H7 (cell line): ENCODE measurements at places on chromosomes 12 and 14. TPM values are rescaled to one million over a fixed set of nuclear protein-coding genes. Genes with fewer than 3 reads are reported as not detected.

GRCh38 chr14:50531595-50532501 is 521 bp downstream of the MAP4K5 start:
- DNase-seq = no peak

- no peak for DNase-seq
These were observed 17.4 kb downstream of the TAMALIN start for GRCh38 chr12:52023976-52024688.

GRCh38 chr14:41925409-41925808 is 318.7 kb downstream of the LRFN5 start:
- no peak for DNase-seq

- no peak for DNase-seq
These were observed 203.2 kb downstream of the ZFP36L1 start for GRCh38 chr14:68589447-68590200.

- no peak for DNase-seq
These were observed 51.5 kb downstream of the TMPRSS12 start for GRCh38 chr12:50894241-50894640.

The SLC7A7 gene
- 5.7 and 8.3 TPM in 2 replicates for total RNA-seq

DNA sequence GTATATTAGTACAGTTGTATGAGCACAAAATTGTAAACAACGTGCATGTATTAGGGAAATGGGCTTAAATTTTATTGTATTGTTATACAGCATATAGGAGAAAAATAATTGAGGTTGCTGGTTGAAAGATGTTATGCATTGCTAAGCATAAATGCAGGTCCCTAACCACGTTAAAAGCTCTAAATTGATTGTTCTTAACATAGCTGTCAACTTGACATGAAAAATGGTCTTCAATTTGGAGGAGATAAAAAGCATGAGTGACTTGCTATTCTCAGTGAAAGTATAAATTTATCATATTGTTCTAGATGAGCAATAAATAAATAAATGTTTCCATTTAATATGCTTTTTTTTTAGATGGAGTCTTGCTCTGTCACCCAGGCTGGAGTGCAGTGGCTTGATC is 506.6 kb upstream of the ATXN7L3B start:
- DNase-seq = no peak

DNA sequence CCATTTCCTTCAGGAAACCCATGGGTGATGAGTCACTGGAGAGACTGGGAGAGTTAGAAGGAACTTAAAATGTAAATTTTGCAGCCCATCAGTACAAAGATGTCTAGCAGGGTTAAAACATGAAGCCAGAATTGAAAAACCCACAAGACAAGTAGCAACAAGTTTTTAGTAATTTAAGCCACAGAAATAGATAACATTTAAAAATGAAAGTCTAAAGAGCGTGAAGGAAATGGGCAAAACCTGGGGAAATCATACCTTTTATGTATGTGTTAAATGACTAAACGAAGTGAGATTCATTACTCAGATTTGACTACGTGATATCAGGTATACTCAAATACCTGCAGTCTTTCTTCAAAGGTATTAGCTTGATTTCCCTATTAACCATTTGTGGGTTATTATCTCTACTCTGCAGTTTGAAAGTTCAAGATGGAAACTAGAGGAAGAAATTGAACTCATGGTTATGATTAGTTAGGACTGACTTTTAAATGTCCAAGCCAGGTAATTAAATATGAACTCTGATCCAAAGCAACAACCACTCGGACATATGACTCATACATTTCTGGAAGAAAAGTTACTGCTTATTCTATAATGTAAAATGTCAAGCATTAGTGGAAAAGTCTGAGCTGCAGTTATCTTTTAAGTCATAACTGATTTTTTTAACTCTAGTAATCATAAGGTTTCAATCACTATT is 84.1 kb downstream of the ITPR2 start:
- no peak for DNase-seq

The PLEKHG7 gene
- total RNA-seq = not detected in 2 replicates

The CHGA gene
- 13.0 and 20.6 TPM in 2 replicates for total RNA-seq

The AKAP5 gene
- total RNA-seq = 0.62 and 1.1 TPM in 2 replicates

DNA sequence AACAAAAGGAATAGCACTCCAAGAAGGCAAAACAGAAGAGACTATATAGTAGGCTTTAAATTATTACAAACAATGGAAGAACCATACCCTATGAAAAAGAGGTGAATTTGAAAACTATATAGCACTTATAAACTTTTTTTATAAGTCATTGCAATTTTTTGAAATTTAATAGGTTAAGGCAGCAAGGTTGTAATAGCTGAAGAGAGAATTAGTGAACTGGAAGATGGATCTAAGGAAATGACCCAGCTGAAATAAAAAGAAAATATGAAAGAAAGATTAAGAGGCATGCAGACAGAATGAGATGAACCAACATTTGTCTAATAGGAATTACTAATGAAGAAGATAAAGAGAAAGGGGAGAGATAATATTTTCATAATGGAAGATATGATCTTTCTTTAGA is 9.8 kb downstream of the TESC start:
- no peak for DNase-seq

DNA sequence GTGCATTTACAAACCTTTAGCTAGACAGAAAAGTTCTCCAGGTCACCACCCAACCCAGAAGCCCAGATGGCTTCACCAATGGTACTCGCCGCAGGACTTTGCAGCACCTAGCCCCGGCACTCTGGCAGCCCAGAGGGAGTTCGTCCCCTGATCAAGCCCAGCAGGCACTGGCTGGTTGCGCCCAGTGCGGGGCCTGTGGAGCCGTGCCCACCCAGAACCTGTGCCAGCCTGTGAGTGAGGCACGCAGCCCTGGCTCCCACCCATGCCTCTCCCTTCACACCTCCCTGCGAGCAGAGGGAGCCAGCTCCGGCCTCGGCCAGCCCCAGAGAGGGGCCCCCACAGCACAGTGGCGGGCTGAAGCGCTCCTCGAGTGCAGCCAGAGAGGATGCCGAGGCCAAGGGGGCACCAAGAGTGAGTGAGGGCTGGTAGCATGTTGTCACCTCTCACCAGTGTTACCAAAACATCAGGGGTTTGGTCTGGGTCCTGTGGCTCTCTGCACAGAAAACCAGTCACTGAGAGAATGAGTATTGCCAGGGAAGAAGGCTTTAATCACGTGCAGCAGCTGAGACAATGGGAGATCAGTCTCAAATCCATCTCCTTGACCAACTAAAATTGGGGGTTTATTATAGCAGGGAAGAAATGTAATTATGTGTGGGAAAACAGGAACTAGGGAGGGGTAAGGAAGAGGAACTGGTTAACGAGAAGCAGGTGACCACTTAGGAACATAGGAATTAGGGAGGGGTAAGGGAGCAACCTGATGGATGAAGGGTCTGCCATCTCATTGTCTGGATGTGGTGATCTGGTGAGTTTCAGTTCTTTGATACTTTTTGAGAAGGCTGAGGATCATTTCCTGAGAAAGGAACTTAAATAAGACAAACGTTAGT is 151.3 kb downstream of the NUBPL start:
- DNase-seq = no peak

DNA sequence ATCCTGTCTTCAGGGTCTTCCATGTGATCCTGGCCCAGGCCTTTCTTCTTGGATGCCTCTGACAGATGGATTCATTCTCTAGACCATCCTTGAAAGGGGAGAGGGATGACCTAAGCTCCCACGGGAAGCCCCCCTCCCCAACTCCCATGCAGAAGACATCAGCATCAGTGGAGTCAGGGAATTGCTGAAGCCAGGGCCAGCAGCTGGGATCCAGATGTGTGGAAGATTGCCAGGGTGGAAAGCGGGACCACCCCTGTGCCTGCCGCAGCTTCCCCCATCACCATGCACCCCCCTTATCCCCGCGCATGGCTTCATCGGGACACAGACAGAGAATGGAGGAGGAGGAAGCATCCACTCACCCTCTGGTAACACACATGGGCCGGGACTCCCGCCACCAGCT is 183.6 kb upstream of the PRMT8 start:
- no peak for DNase-seq

The LBHD2 gene
- not detected in 2 replicates for total RNA-seq

GRCh38 chr12:41992022-41992421 is 152.7 kb downstream of the GXYLT1 start:
- DNase-seq = no peak

The CCDC38 gene
- not detected in 2 replicates for total RNA-seq

- DNase-seq = no peak
These were observed 1255.4 kb downstream of the LRFN5 start for GRCh38 chr14:42862114-42862513.

DNA sequence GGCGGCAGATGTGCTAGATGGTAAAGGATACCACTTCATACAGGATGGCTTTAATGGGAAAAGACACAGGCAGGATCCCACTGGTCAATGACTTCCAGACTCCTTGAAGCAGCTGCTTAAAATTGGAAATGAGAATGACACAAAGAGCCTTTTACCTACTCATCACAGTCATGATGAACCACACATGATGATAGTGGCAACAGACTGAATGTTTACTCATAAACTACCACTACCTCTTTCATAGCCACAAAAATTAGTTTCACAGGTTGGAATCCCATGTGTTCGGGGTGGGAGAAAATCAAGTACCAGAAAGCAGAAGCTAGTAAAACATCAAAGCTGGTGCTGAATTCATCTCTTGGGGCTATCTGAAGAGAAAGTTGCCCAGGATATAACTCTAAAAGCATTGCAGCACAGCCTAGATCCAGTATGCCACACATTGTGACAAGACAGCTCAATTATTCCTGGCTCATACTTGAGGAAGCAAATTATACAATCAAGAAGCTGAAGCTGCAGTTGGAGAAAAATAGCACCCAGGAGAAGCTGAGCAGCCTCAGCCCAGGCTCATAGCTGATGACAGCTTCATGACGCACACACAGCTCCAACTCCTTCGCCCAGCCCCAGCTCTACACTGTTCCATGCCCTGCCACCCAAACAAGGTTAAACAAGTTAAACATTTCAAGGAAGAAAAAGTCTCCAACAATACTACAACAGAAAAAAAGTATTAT is 29.0 kb upstream of the C12orf50 start:
- no peak for DNase-seq

DNA sequence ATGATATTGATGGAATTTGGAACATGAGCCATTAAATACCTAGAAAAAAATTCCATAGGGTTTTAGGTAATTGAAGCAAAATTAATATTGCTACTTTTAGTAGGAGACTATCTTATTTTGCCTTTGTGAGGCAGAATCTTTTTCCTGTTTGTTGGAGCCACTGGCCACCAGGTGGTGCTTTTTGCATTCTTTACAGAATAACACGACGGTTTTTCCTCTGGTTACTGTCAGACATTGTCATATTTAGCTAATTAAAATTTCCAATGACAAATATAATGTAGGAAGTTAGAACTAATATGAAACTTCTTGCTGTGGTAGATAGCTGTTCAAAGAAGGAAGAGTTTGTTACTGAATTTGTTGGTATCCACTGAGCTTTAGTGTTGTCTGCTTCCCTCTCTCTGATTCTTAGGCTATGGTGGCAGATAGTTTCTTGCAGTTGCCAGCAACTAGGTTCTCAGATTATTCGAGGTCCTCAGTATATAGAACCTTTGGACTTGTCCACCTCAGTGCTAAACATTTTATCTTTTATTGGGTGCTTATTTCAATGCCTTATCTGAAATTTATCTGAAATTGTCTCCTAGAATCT is 25.7 kb downstream of the RAB21 start:
- peak; percentile 29 for DNase-seq

- no peak for DNase-seq
These were observed 80.4 kb downstream of the RASSF9 start for GRCh38 chr12:85755760-85756159.

The CD27 gene
- not detected in 2 replicates for total RNA-seq

The POMT2 gene
- total RNA-seq = 17.7 and 18.5 TPM in 2 replicates

The KRT80 gene
- total RNA-seq = not detected in 2 replicates

GRCh38 chr12:89859508-89860220 is 151.0 kb upstream of the ATP2B1 start:
- DNase-seq = no peak

- no peak for DNase-seq
These were observed 77.8 kb downstream of the PDE6H start for GRCh38 chr12:15050659-15051058.

GRCh38 chr12:18045446-18045992 is 44.5 kb downstream of the RERGL start:
- no peak for DNase-seq

DNA sequence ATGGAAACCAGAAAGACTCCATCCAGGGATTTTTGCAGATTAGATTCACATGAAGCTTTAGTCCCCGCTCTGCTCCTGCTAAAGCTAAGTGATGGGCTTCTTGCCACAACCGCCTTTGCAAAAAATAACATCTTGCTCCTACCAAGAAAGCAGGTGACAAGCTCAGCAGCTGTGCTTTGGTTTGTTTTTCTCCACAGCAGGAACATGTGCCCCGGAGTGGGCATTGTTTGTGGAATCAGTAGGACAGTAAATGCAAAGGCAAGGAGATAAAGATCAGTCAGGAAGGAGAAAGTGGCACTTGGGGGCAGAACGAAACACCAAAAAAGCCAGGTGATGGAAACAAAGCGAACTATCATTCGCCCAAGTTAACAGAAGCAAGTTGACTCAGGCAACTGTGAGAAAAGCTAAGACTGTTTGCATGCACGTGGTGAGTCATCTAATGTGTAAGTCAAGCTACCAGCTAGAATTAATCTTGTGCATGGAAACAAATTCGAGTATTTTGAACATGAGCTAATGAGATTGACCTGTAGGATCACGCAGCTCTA is 165.5 kb upstream of the PLXNC1 start:
- DNase-seq = no peak

The SDR9C7 gene
- total RNA-seq = 0.28 TPM in 1 of 2 replicates, not detected in the other

DNA sequence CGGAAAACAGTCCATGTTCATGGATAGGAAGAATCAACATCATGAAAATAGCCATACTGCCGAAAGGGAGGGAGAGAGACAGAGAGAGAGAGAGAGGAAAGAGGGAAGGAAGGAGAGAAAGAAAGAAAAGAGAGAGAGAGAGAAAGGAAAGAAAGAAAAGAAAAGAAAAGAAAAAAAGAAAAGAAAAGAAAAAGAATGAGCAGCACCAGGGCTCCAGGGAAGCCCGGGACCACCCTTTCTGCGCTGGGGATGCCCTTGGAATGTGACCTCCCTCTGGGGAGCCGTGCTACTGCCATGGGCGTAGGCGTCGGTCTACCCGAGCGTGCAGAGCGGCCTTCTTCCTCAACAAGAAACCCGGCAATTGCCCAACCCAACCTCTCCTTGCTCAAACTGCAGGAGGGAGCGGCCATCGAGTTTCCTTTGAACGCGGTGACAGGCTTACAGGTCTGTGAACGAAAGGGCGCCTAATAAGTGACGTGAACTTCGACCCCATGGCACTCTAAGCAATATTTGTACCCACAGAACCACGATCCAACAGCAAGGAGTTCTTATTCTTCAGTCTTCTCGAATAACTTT is 16.9 kb downstream of the OR6S1 start:
- DNase-seq = peak; percentile 73

The BBOF1 gene
- 0.31 and 0.44 TPM in 2 replicates for total RNA-seq

DNA sequence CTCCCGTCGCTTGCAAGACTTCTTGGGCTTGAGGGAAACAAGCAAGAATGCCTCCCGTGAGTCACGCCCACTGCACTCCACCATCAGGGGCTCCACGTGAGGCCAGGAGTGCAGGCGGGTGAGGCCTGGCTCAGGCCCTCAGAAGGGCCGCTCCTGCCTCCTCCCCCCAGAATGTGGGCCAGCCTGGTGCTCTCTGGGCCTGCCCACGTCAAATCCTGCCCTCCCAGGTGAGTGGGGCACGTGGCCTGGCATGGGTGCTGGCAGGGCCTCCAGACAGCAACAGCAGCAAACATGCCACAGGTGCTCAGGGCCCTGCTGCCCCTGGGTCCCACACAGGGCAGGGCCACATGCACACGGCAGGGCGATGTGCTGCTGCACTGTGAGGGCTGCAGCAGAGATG is 30.6 kb upstream of the BTBD6 start:
- no peak for DNase-seq

GRCh38 chr12:102927220-102927619 is 10.2 kb upstream of the PAH start:
- no peak for DNase-seq

The NR1H4 gene
- total RNA-seq = not detected in 2 replicates

The RNASE4 gene
- total RNA-seq = 15.8 and 20.5 TPM in 2 replicates

The MIP gene
- total RNA-seq = not detected in 2 replicates
